Umbilical cord (tissue), 2 donors: ENCODE measurements at places on chromosomes 12 and 14.

- DNase-seq, result no peak
Observed at GRCh38 chr14:92751819-92752218, 3.4 kb upstream of the LGMN start.

GRCh38 chr14:64465831-64466554 is 694 bp downstream of the AKAP5 start:
- peak; percentile 93 for DNase-seq

- DNase-seq, result no peak
Observed at GRCh38 chr12:66049538-66050282, 80.8 kb downstream of the LLPH start.

DNA sequence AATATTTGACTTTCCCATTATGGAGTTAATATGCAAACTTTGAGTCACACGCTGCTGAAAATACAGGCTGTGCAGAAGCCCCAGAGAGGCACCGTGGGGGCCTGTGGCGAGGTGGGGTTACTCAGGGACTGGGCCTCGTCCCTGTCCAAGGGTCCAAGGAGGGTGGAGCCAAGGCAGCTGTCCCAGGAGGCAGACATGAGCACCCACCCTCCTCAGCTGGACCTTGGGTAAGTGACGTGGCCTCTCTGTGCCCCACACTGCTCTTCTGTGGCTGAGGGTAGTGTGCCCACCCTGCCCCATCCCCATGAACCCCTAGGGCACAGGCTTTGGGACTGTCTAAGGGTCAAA is 39.4 kb downstream of the FAM222A start:
- DNase-seq, result no peak

DNA sequence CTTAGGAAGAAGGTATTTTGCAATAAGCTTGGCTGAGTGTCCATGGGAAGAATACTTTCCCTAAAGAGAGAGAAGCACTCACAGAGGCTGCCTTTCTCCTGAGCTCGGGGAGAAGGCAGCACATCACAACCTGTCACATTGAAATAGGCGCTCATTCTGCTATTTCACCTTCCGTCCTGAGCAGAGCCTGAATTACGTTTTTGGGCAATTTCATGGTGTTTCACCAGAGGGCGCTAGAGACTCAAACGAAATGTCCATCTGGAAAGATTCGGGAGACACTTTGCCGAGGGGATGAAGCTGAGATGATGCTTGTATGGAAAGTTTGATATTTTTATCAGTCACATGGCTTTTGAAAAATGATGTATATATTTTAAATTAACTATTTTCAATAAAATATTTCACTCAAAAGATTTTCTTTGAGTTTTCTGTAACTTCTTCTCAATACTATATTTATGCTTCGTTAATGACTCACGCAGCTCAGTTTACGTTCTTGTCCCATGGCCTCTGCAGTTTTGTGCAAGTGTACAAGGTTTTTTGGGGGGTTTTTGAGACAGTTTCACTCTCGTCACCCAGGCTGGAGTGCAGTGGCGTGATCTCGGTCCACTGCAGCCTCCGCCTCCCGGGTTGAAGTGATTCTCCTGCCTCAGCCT is 17.4 kb upstream of the B4GALNT3 start:
- DNase-seq, result peak; percentile 53

GRCh38 chr14:36271222-36271621 is 49.2 kb downstream of the MBIP start:
- DNase-seq, result no peak

DNA sequence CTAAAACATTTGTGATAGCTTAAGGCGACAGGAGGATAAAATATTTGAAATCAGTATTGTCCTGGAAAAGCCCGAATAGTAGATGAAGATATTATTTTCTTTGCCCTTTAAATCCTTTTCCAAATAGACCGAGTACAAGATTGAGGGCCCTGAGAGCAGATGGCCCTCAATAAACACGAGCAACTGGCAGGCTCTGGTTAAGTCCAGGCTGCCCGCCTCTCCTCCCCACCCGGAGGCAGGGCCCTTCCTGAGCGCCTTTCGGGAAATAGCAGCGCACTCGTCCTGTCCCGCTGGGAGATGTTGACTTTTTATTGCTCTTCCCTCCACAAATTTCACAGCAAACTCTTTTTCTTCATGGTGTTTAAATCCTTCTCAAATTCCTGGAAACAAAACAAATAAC is 50.8 kb upstream of the MAX start:
- DNase-seq, result peak; percentile 49

GRCh38 chr12:81150382-81150781 is 72.5 kb downstream of the ACSS3 start:
- DNase-seq, result no peak

DNA sequence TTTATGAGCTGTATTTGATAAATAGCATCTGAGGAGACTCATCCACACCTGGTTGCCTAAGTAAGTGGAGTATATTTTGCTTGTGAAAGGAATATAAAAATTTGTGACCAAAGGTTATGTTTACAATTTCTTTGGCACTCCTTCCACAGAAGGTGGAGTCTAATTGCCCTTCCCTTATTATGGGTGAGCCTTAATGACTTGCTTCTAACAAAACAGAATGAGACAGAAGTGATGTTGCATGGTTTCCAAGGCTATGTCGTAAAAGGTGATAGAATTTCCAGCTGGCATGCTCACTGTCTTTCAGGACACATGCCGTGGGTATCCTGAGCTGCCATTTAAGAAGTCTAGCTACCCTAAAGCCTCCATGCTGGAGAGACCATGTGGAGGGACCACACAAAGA is 116.8 kb upstream of the ABCD2 start:
- no peak for DNase-seq

DNA sequence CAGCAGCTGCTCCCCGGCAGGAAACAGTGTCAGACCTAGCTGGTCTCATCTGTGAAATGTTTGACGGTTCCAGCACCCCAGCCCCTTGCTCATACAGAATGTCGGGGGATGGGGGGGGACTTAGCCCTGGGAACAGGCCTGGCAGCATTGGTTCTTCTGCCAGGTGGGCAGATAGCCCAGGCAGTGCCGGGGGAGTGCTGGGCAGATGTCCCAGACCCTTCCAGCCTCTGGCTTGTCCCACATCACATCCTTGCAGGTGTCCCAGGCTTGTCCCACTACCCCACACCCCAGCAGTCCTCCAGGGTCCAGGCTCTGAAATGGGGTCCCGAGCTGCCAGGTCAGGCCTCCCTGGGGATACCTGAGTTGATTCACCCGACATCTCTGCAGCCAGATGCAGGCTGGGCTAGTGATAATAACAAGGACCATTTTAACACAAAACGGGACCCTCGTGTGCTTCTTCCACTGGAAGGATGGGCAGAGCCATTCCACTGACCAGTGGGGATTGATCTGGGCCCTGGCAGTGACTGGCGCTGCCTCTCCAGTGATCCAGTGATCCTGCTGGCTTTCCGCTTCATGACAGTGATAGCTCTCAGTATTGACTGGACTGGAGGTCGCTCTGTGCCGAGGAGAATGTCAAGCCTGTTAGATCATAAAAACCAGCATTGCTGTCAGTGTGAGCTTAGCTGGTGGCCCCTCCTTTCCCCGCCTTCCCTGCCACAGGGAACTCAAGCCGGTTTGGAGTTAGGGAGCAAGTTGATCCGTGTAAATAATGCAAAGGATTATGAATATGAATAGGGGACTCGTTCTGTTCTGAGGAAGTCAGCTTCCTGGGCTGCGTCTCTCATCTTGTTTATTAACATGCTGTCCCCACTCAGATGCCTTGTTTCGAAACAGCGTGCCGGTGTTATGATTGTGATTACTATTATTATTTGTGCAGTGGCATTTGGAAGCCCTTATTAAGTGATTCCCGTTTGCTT is 180.6 kb downstream of the AACS start:
- DNase-seq, result no peak
